ENCODE measurements at places on chromosomes 6 and 20.

GRCh38 chr6:45473121-45473993, 95.6 kb upstream of the SUPT3H start:
- no peak for DNase-seq

- no peak for DNase-seq
These were observed 451.0 kb upstream of the SULF2 start for GRCh38 chr20:48236000-48236970.

DNA sequence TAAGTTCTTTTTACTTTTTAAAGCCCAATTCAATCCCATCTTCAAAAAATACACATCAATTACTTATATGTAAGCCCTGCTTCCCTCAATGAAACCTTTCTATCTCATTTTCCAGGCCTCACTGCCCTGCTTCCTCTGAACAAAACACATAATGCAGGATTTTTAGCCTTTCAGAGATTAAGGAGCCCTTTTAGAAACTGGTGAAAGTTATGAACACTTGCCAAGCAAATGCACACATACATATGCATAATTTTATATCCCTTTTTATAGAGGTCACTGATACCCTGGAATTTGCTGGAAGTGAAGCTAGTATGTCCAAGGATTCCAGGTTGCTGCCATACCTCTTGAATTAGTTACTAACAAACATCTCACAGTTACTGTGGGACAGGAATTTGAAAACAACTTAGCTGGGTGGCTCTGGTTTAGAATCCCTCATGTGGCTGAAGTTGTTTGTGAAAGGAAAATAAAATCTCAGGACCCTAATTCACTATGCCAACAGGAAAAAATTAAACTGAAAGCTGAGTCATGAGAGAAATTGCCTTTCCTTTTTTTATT, 75.8 kb downstream of the UBE3D start:
- DNase-seq: no peak

DNA sequence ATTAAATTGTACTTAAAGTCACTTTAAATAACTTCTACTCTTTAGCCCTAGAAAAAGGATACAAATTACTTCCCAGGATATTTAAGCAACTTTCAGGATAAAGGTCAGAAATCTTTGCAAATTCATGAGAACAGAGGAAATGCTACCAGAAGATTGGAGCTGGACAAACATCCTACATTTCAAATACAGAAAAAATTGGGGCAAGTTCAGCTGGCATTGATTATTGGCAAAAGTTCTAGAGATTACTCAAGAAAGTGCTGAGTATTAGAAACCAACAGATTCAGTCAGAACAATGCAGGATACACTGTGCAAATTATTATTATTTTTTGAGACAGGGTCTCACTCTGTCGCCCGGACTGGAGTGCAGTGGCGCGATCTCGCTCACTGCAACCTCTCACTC, 6.0 kb downstream of the SLC22A23 start:
- no peak for DNase-seq

DNA sequence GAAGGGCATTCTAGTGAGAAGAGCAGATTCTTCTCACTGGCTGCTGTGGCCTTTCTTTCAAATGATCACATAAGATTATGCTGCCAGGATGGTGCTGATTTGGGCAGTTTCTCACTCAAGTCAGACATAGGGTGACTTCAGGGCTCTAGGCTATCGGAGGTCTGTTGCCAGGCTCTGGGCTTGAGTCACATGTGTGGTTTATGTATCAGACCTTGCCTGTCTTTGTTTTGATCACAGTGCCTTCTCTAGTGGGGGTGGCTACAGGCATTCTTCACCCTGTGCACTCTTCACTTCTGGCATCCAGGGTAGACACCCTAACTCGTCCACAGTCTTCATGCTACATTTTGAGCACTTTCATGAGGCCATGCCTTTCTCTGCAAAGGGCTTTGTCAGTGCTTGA, 823.7 kb upstream of the MAN1A1 start:
- DNase-seq: no peak

DNA sequence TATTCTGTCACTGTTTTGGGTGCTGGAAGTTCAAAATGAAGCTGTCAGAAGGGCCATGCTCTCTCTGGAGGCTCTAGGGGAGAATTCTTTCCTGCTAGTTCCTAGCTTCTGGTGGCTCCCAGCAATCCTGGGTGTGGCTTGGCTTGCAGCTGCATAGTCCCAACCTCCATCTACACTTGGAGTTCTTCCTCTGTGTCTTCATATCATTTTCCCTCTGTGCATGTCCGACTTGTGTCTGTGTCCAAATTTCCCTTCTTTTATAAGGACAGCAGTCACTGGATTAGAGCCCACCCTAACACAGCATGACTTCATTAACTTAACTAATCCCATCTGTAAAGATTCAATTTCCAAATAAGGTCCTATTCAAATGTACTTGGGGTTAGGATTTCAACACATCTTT, 23.3 kb upstream of the ENPP1 start:
- no peak for DNase-seq

GRCh38 chr6:5337573-5337972, 76.3 kb downstream of the FARS2 start:
- DNase-seq: no peak

GRCh38 chr6:43973357-43973756, 153.9 kb downstream of the MRPL14 start:
- no peak for DNase-seq

DNA sequence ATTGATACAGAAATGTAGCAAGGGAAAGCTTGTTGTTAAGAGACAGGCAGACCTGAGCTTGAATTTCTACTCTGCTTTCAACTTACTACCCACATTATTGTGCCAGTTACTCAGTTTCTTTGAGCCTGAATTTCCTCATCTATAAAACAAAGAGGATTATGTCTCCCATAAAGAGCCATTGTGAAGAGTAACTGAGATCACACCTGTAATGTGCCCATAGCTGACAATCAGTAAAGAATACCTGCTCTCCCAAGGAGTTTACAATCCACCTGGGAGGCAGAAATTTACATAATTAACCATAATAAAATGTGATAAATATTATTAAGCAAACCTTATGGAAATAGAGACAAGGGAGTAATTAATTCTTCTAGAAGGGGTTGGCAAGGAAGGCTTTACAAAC, 204.9 kb downstream of the EPM2A start:
- no peak for DNase-seq

DNA sequence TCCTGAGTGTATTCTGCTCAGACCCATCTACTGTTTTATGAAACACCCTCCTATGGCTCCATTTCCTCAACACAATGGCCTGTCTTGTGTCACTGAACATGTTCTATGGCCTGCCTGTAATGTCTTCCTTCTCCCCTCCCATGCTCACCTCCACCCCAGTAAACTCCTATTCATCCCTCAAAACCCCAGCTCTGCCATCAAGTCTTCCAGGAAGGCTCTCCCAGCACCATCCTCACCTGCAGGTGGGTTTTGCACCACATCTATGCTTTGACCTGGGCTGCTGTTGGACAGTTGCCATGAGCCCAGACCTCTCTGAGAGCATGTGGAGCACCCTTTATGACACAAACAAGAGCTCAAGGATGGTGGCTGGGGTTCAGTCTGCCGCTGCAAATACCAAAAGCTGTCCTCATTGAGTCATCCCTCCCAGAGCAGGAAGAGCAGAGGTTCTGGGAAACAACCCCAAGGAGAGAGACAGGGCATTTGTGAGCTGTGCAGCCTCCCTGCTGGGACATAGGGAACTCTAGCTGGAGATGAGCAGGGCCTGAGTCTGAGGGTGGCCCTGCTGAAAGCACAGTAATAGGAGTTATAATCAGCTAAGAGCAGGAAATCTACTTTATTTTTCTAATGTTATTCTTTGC, 93.8 kb upstream of the CD93 start:
- DNase-seq: no peak

DNA sequence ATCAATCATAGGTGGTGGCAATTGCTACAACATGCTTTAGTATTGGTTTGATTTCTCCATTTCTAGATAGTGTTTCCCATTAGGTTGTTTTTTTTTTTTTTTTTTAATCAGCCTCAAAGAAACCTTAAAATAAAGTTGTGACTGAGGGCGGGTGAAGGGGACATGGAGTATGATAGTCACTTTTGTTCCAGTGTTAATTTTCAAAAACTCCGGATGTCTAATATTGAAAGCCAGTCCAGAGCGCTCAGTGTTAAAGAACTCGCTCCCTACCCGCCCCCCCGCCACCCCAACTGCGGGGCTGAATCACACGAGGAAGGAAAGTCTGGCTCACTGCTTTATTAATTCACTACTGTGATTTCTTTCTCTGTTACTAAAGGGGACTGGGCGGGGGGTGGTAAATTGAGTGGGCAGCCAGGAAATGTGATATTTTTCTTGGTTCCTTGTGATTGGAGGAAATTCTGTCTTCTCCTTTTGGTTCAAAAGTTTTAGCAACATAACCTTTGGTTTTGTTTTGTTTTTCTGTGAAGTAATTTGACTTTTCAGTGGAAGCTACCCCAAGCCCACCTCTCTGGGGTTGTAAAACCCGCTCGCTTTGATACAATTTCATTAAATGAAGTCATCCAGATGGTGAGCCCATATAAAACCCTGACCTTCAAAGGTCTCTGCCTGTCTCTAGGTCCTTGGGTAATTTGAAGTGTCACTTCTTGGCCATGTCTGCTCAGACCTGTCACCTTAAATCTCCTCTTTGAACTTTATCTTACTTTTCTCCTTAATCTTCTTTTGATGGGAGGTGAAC, 38.0 kb downstream of the TNFAIP3 start:
- DNase-seq: no peak

- no peak for DNase-seq
These were observed 40.9 kb upstream of the GCM1 start for GRCh38 chr6:53189554-53189953.

DNA sequence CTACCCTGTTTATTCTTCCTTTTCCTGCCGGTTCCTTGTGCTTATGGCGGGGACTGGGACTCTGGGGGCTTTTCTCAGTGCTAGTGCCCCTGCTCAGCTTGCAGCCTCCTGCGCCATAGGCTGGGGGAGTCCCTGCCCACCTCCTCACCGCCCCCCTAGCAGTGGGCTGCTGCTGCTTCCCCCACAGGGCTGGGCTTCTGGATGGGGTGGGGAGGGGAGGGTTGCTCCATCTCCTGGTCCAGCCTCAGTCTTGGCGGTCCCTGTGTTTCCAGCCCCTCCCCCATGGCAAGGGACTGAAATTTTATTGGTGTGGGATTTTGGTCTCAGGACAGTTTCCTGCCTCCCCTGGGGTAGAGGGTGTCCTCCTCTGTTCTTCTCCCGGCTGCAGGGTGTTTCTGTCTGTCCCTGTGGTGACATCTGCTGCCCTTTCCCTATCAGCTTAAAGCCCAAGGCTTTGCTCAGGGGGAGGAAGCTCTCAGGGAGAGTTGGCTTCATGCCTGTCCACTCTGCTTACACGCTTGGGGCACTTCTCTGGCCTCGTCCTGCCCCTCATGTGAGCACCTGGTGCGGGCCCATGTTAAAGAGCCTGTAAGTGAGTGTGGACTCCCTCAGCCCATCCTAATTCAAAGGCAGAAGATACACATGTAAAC, 100.6 kb downstream of the HIVEP1 start:
- no peak for DNase-seq

DNA sequence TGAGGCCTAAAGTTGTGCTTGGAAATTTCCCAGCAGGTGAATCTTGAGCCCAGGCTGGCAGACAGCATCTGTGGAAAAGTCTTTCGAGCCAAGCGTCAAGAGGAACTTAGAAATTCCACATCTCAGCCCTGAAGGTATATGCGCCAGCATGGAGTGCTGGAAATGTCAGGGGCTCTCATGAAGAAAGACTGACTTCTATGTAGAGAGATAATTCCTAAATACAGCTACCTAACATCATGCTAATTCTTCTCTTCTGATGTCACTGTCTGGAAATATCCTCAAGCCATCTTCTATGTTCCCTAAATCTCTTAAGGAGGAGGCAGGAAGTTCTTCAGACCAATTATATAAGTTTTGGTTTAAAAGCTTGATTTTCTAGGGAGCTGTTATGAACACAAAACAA, 492.4 kb upstream of the MARCKS start:
- no peak for DNase-seq

GRCh38 chr6:116118608-116119007, 7.3 kb downstream of the COL10A1 start:
- DNase-seq: no peak

DNA sequence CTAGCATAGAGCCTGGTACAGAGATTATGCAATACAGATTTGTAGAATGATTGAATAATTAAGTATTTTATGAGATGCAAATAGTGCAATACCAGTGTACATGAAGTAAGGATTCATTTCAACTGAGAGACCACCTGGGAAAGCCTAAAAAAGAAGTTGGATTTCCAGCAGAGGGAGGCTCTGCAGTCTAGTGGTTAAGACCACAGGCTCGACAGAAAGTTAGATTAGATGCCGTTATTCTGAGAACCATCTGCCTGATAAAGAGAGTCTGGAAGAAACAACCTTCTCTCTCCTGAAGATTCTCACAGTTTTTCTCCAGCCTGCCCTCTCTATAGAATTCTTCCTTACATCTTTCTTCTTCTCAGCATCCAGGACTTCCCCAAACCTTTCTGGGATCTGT, 13.6 kb upstream of the TNFRSF21 start:
- no peak for DNase-seq

- peak; percentile 88 for DNase-seq
These were observed at the start of gene C20orf96 for GRCh38 chr20:290084-290831. C20orf96 (minus strand) TSS chr20:290750; CDS start chr20:290610, 140 bp downstream.

- no peak for DNase-seq
These were observed 54.4 kb upstream of the CEP85L start for GRCh38 chr6:118705544-118706491.
